ENCODE measurements at places on chromosomes 16 and 17. TPM values are rescaled to one million over a fixed set of nuclear protein-coding genes. Genes with fewer than 3 reads are reported as not detected.
A peak's percentile ranks its signal among the peaks of the same experiment; 100 is the strongest.

Gene GRAP
- 0.23 TPM for total RNA-seq

Gene SLC7A6OS
- total RNA-seq: 8.1 TPM

Gene SLC35B1
- total RNA-seq: 142 TPM

DNA sequence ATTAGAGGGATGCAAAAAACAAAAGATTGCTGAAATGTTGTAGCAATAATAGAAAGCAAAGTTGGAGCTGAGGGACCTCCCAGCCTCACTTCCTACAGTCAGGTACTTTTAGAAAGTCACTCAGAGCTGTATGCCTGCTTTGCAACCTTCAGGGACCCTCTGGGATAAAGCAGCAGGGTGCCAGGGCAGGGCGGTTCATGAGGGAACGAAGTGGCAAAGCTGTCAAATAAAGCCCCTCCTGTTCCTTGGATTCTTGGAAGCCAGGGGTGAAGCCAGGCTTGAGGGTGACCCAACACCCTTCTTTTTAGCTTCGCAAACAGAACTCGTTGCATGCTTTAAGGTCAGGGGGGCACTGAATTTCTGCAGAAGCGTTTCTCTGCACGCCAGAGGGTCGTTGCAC, 767 bp downstream of the ATP2C2 start:
- no peak for DNase-seq

- DNase-seq: no peak
Observed at GRCh38 chr17:33572615-33573014, 279.5 kb upstream of the ASIC2 start.

- peak; percentile 90 for DNase-seq
Observed at GRCh38 chr17:57107498-57108101, 22.6 kb downstream of the AKAP1 start.

Data from H4 (cell line).